Endothelial cell of umbilical vein (primary cell): ENCODE measurements at places on chromosomes 12 and 14. TPM values are rescaled to one million over a fixed set of nuclear protein-coding genes. Genes with fewer than 3 reads are reported as not detected.

Gene GPD1
- 0.48 TPM in 1 of 2 replicates, not detected in the other for total RNA-seq

Gene SRGAP1
- 10.8 and 16.3 TPM in 2 replicates for total RNA-seq

DNA sequence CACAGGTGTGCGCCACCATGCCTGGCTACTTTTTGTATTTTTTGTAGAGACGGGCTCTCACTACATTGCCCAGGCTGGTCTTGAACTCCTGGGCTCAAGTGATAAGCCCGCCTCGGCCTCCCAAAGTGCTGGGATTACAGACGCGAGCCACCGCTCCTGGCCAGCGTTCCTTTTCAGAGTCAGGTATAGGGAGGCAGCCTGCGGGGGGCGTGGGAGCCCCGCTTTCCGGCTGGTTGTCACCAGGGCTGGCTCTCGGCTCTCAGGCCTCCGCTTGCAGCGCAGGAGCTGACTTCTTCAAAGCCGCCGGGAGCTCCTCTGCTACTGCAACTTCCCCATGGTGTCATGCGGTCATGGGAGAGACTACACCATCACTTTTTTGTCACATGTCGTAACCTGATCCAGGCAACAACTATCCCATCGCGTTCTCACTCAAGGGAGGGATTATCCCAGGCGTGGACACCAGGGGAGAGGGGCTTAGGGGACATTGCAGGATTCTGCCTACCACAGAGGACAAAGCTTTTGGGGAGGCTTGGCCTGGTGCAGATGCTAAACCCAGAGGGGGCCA lies 129.4 kb downstream of the SCARB1 start:
- DNase-seq: no peak

GRCh38 chr12:94689002-94689645 lies 38.8 kb upstream of the TMCC3 start:
- DNase-seq: peak; percentile 74

GRCh38 chr14:102793531-102794328 lies 16.5 kb downstream of the TRAF3 start:
- DNase-seq: no peak
